GM13976 (cell line): ENCODE measurements at places on chromosomes 1 and 21.

DNA sequence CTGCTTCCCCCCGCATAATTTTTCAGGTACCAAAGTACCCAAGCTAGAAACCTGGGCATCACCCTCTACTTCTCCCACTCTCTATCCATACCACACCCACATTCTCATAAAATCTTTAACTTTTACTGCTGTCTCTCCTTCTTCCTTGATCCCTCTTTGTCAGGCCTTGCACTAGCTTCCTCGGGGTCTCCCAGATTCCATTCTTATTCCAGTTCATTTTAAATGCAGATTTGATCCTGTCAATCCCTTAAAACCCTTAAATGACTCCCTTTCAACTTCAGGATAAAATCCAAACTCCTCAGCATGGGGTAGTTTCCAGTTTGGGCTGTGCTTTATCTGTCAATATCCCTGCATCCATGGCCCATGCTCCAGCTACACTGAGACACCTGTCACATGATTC lies 343.5 kb downstream of the PBX1 start:
- DNase-seq, result no peak

DNA sequence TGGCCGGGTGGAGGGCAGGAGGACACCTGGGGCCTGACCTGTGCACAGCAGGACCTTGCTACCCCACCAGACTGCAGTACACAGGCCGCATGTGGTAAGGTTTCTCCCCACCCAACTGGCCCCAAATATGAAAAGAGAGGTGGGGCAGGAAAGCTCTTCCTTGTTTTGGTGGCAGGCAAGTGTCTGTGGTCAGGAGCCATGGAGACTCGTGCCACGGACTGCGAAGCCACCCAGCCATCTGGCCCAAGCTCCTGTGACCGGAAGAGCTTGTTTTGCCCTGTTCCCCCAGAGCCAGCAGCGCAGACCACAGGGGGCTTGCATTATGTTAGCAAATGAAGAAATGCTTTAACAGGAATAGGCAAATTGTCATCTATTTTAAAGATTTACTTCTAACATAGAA lies 54.9 kb downstream of the OLIG1 start:
- no peak for DNase-seq

DNA sequence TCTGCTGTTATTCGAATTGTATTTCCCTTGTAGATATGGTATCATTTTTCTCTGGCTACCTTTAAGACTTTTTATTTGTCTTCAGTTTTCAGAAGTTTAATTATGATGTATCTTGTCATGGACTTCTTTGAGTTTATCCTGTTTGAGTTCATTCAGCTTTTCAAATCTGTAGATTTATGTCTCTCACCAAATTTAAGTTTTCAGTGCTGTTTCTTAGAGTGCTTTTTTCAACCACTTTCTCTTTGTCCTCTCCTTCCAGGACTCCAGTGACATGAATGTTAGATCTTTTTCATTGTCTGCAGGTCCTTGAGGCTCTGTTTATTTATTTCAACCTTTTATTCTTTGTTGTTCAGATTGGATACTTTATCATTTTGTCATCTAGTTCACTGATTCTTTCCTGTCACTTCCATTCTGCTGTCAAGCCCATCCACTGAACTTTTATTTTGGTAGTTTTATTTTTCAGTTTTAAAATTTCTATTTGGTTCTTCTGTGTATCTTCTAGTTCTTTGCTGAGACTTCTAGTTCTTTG lies 11.4 kb downstream of the RAB4A start:
- no peak for DNase-seq

GRCh38 chr1:171799166-171799565 lies 17.7 kb downstream of the METTL13 start:
- DNase-seq, result no peak

- no peak for DNase-seq
Measured at GRCh38 chr1:85421179-85421578, 43.8 kb downstream of the DDAH1 start.

DNA sequence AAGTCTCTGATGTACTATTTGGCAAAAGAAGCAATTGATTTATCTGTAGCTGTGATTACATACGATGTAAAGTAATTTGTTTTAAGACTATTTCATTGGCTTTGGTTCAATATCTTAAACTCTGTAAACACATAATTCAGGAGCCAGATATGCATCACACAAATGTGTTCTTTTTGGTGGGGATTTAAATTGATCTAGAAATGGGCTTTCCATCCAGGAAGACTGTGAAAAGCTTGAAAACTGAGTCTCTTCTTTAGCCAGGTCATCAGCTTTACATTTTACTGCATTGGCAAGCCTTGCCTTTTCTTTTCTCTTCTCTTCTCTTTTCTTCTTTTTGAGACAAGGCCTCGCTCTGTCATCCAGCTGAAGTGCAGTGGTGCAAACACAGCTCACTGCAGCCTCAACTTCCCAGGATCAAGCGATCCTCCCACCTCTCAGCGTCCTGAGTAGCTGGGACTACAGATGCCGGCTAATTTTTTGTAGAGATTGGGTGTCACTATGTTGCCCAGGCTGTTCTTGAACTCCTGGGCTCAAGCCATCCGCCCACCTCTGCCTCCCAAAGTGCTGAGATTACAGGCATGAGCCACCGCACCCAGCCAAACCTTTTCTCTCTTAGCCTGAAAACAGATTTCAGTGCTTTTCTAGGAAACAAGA lies 1.4 kb downstream of the RCAN3 start:
- DNase-seq, result no peak

GRCh38 chr21:25501462-25501861 lies 105.8 kb downstream of the MRPL39 start:
- DNase-seq, result no peak

DNA sequence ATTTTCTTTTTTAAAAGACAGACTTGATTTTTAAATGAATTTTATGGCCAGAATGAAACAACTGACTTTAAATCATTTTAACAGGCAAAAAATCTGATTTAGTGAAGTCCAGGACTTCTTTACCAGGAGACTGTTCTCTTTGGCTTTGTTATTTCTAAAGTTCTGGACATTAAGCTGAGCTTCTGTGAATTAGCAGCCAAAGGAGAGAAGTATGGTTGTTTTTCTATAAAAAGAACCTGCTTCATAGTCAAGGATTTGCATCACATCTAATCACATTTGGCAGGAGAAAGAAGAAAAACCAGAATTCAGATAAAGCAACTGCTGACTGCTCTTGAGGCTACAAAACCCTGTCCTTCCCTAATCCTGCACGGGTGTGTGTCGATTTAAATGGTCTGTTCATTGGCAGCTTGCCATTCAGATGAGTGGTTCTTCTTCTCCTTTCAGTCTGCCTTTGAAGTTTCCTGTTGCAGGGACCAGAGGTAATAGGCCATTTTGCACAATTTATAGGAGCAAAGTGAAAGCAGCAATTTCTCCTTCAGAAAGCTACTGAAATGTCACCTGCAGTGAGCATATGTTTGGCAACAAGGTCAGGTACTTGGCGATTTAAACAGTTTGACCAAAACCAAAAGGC lies 215.4 kb downstream of the OLFM3 start:
- no peak for DNase-seq

DNA sequence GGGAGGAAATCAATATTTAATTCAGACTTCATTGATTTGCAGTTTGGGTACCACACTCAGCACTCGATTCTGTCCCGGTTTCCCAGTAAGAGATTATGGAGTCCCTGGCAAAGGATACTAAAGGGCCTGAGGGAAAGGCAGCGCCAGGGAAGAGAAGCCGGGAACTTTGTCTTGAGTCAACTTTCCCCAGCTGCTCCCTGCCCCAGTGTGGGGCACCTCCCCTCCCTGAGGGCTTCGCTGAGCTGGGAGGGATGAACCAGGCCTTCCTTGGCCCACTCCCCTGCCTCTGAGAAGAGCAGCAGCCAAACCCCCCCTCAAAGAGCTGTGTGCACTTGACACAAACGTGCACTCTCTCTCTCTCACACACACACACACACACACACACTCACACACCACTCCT lies 32.6 kb downstream of the OPTC start:
- no peak for DNase-seq

DNA sequence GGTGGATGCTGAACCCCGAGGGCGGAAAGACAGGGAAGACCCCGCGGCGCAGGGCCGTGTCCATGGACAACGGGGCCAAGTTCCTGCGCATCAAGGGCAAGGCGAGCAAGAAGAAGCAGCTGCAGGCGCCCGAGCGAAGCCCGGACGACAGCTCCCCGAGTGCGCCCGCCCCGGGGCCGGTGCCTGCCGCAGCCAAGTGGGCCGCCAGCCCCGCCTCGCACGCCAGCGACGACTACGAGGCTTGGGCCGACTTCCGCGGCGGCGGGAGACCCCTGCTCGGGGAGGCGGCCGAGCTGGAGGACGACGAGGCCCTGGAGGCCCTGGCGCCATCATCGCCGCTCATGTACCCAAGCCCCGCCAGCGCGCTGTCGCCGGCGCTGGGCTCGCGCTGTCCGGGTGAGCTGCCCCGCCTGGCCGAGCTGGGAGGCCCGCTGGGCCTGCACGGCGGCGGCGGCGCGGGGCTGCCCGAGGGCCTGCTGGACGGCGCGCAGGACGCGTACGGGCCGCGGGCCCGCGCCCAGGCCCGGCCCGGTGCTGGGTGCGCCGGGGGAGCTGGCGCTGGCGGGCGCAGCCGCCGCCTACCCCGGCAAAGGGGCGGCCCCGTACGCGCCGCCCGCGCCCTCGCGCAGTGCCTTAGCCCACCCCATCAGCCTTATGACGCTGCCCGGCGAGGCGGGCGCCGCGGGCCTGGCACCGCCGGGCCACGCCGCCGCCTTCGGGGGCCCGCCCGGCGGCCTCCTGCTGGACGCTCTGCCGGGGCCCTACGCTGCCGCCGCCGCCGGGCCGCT lies 20.7 kb downstream of the FOXO6 start:
- peak; percentile 49 for DNase-seq

GRCh38 chr1:46302641-46303037 lies 777 bp downstream of the LRRC41 start:
- peak; percentile 50 for DNase-seq

GRCh38 chr1:46288485-46289133 lies 14.8 kb downstream of the LRRC41 start:
- DNase-seq, result no peak

DNA sequence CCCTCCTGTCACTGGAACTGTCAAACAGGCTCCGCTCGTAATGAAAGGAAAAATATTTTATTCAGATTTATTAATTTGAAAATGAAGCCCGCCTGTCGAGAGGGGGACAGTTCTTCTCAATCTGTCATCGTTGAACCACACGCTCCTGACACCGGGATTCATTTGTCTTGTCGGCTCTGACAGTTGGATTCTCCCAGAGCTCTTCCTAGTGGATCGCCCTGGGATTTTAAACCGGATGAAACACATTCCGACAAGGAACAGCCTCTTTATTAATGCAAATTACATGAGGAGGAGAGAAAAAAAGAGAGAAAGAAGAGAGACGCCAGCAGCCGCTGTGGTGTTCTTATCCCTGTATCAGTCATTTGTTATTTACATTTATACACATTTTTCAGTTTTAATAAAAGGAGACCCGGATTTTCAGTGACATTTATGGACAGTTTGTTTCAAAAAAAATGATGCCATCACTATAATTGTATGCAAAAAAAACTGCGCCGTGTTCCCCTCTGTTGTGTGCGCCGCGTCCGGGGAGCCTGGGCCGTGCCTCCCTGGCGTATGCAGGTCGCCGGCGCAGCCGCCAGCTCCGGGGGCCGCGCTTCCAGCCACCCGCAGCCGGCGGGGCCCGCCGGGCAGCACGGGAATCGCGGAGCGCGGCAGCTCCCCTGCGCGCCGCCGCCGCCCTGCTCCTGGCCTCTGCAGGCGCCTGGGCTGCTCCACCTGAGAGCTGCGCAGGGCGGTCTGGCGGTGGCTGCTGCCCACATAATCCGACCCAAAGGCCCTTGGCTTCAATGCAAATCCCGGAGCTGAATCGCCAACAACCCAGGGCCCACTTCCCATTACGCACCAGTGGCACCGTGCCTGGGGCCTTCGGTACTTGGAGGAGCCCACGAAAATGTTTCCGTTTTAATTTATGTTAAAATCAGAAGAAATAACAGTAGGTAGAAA lies 237.9 kb upstream of the PBX1 start:
- no peak for DNase-seq

GRCh38 chr1:8063298-8064036 lies 37.4 kb upstream of the ERRFI1 start:
- DNase-seq, result no peak

DNA sequence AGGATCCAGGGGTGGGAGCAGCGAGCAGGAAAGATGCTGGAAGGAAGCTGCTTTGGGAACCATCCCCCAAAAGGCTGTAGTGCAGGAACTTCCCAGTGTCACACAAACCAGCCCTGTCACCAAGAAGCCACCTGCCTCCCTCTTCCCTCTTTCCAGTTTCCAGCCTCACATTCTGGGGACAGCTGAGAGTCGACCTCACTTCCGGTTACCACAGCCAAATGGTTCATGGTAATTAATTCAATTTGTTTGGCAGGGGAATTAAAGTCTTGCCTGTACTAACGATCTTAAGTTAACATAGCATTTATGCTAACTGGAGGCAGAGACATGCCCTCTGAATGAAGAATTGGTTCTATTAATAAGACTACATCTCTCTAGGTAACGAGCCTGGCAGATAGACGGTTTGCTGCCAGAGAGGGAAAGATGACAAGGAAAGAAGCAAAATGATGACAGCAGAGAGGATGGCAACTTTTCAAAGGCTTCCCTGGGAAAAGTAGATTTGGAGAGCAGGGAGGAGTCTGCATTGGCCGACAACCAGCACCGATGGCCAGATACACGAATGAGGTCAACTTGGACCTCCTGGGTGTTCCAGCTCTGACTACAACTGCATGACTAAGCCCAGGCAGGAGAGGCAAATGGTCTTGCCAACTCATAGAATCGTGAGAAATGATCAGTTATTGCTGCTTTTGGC lies 64.1 kb downstream of the TMCO4 start:
- DNase-seq, result no peak

- DNase-seq, result no peak
Measured at GRCh38 chr1:178969226-178969987, 56.3 kb upstream of the FAM20B start.
